Stromal cell of bone marrow (primary cell): ENCODE measurements at places on chromosomes 2 and 18.

DNA sequence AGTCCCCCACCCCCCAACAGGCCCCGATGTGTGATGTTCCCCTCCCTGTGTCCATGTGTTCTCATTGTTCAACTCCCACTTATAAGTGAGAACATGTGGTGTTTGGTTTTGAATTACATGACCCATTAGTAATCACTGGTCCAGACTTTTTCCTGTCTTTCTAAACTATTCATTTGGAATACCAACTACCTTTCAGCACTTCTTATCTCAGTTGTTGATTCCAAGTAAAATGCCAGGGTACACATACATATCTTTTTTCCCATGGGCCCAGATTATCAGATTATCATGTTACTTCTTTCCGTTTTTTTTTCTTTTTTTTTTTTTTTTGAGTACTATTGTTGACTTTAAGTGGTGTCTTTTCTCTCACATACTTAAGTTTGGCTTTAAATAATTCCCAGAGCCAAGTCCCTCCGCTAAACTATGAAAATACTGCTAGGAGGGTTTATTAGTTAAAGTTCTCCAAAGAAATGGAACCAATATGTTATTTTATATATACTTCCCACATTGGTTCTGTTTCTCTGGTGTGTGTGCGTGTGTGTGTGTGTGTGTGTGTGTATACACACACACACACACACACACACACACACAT is 389.3 kb downstream of the IRS1 start:
- no peak for DNase-seq

DNA sequence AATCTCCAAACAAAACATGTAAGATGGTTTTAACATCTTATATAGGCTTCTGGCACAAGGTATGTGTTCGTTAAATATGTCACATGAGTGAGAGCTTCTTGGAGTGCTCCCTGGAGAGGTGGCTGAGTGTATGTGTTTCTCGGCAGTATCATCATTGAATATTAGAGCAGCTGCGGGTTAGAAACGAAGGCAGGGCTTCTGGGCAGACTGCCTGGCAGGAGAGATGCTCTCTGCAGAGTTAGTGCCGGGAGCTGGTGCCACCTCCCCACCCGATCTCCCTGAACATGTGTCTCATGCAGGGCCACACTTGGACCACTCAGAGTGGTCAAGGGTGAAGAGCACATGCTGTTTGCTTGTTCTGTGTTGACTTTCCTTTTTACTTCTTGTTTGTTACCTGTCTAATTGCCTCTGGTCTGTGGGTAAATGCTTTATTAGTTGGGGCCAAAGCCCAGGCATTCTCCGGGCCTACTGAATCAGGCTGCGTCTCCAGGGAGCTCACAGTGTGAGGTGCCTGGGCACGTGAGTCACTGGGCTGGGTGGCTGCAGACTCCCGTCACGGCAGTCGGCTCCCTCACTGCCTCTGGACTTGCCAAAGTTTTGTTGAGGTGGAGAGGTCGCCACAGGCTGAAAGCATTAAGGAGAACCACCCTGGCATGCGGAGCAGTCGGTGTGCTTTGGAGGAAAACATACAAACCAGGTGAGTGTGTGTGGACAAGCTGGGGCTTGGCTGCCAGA is 246.6 kb downstream of the FHOD3 start:
- no peak for DNase-seq

- no peak for DNase-seq
Observed at GRCh38 chr2:73925853-73926492, 707 bp upstream of the DGUOK start.

DNA sequence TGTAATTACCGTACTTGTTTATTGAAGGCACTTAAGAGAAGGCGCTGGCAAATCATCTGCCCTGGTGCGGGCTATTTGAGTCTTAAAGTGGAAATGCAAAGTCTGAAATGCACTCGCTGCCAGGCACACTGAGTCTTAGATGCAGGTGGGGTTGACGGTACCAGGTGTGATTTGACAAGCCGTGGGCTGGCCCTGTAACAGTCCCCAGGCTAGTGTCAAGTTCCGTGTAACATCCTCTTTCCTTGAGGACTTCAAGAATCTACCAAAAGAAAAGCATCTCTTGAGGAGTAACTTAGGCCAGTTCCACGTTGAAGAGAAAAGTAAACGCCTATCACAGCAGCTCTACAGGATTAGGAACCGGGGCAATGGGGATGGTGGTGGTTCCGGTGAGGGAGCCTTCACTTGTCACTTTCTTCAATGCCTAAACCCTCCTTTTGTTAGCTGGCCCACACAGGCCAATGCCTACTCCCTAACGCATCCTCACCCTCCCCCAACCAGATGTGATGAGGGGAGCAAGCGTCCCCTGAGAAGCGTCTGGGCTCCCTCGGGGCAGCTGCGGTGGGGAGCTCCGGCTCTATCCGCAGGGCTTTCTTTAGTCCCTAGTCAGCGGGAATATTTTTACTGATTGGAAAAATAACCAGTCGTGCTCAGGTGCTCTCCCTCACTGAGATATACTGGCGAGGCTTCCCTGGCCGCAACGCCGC is 1.5 kb upstream of the UGP2 start:
- no peak for DNase-seq

- peak; percentile 91 for DNase-seq
Observed at GRCh38 chr18:80108739-80109675, at the start of gene ADNP2. ADNP2 (plus strand) TSS chr18:80109262; CDS start chr18:80117543, 8,281 bp downstream.

DNA sequence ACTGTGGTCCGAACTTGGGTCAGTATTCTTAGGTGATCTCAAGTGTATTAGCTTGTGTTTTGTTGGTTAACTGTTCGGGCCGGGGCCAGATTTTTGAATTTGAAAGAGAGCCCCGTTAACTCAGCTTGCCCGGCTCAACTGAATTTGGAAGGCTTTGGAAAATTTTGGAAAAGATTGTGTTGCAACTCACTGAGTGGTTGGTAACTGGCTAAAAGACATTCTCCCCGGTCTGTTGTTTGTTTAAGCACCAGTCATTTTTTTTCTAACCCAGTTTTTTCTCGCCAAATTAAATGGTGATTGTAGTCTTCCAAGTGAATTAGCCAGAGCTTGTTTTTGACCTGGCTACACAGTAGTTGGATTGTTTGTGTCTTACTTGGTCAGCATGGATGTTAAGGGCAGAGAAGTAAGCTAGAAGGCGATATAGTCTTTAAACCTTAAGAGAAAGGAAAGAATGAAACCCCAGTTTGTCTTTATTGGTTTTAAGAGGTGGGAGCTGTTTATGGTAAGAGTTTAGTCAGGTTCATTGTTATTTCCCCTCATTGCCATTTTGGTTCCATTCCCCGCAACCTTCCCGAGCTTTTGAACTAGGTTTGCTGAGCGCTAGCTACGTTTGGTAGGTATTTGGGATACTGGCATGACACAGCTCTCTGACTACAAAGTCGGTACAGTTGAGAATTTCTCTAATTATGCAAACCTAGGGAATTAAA is 2.4 kb downstream of the MAP4K4 start:
- DNase-seq = no peak

GRCh38 chr2:38187541-38188011 is 111.6 kb upstream of the CYP1B1 start:
- DNase-seq = peak; percentile 98

GRCh38 chr2:7094231-7094741 is 177.1 kb downstream of the RNF144A start:
- no peak for DNase-seq

GRCh38 chr2:134275058-134275862 is 21.4 kb downstream of the MGAT5 start:
- no peak for DNase-seq

GRCh38 chr2:97948926-97949325 is 46.8 kb downstream of the TMEM131 start:
- DNase-seq = no peak

GRCh38 chr2:218805627-218806026 is 23.7 kb downstream of the CYP27A1 start:
- no peak for DNase-seq

- DNase-seq = no peak
Observed at GRCh38 chr18:77162580-77162979, 30.0 kb upstream of the MBP start.

DNA sequence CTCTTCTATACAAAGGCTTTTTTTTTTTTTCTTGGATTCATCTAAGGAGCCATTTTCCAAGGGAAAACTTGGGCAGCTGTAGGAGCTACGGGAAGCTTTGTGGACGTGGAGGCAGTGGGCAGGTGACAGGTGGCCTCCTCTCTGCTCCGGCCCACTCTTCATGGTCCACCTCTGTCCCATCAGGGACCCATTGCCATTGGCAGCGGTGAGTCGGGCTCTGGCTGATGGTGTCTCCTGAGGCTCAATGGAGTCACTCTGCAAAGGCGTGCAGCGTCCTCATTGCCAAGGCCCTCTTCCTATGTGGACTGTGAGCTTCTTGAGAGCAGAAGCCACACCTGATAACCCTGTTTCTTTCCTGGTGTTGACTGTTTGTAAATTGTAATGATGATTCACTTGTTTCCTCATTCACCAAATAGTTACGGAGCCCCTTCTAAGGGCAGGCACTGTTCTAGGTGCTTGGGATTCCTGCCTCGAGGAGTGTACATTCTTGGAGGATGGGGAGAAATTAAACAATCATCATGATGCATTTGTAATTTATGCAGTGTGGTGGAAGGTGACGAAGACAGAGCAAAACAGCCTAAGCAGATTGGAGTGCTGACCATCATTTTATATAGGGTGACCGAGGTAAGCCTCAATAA is 240.3 kb upstream of the HS6ST1 start:
- DNase-seq = no peak

- no peak for DNase-seq
Observed at GRCh38 chr18:47877892-47878291, 52.6 kb downstream of the SMAD2 start.

GRCh38 chr2:137237055-137237454 is 471.7 kb downstream of the THSD7B start:
- DNase-seq = peak; percentile 57

DNA sequence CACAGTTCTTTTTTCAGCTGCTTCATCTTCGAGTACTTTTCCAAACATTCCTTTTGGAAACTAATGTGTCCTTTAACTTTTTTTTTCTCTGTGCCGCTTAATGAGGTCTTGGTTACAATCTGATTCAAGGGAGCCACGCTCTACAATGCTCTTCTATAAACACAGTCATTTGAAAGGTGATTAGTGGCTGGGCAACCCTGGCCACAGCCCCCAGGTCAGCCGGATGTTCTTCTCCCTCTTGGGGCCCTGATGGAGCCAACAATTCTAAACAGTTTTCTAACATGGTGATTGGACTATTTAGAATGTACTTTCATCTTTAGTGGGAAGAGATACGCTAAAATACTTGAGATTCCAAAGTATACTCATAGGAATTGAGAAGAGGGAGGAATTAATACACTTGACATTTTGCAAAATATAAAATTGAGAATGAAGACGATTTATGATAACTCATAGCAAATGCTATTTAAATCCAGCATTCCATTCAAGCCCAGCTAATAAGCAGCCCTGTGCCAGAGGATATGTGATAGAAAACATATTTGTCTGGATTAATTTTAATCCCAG is 83.7 kb upstream of the MBOAT2 start:
- no peak for DNase-seq

DNA sequence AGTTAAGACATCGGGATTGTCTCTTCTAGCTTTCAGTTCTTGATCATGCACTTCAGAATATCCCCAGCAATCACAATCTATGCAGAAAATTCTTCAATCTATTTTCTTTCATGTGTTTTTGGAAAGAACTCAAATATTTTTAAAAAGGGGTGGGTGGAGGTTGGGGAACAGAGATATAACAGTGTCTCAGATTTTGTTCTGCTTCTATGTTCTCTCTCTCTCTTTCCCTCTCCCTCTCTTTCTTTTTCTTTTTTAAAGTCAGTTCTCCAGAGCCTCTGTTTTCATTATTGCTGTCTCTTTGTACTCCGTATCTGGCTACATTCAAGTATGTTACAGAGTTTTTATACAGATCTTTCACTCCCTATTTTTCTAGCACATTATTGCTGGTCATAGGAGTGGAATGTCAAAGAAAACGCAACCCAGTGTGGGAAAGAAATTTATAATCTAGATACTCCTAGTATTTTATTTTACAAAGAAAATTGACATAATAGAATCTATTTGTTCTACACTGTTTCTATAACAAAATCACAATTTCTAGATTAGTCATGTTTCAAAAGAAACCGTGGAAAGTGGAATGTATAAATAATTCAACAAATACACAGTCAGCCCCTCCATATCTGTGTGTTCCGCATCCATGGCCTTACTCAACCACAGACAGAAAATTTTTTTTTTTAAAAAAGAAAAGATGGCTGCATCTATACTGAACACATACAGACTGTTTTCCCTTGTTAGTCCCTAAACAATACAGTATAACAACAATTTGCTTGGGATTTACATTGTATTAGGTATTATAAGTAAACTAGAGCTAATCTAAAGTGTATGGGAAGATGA is 11.2 kb upstream of the NEMP2 start:
- no peak for DNase-seq

- DNase-seq = no peak
Observed at GRCh38 chr2:127080226-127080937, 26.6 kb downstream of the BIN1 start.

DNA sequence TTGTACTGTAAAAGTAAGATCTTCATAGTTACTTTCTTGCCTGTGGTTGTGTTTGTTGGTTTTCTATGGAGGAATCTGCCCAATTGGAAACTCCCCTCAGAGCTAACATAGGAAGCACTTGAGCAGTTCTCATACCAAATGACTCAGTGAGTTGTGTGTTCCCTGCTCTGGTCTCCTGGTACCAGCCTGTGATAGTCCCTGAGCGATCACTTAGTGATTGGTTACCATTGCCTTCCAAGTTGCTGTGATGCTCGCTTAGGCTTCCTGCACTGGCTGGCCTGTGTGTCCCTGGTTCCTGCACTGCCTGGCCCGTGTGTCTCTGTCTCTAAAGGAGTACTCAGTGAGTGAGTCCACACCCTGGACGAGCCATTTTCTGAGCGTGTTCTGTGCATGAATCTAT is 133.0 kb downstream of the MAP4K4 start:
- DNase-seq = peak; percentile 59

- no peak for DNase-seq
Observed at GRCh38 chr18:73674125-73674865, 473.3 kb downstream of the FBXO15 start.
